Activated T-cell treated with anti-CD3 and anti-CD28 coated beads for 48 hours (primary cell): ENCODE measurements at places on chromosomes 2 and 18.

DNA sequence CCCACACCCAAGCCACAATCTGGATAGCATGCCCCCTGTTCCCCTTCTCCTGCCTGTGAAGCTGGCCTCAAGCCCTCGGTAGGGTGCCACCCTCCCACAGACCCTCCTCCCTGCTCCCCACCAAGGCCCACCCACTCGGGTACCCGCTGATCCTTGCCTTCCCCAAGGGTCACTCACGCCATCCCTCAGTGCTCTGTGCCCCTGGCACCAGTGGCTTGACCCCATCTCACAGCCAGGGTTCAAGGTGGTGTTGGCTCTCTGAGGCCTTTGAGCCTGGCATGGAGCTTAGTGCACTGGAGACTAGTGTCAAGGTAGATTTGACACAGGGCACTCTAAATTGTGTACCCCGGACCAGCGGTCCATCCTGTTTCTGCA, 11.9 kb downstream of the ADRA2B start:
- no peak for DNase-seq

- DNase-seq: no peak
Measured at GRCh38 chr2:197124639-197125390, 185.8 kb downstream of the ANKRD44 start.

DNA sequence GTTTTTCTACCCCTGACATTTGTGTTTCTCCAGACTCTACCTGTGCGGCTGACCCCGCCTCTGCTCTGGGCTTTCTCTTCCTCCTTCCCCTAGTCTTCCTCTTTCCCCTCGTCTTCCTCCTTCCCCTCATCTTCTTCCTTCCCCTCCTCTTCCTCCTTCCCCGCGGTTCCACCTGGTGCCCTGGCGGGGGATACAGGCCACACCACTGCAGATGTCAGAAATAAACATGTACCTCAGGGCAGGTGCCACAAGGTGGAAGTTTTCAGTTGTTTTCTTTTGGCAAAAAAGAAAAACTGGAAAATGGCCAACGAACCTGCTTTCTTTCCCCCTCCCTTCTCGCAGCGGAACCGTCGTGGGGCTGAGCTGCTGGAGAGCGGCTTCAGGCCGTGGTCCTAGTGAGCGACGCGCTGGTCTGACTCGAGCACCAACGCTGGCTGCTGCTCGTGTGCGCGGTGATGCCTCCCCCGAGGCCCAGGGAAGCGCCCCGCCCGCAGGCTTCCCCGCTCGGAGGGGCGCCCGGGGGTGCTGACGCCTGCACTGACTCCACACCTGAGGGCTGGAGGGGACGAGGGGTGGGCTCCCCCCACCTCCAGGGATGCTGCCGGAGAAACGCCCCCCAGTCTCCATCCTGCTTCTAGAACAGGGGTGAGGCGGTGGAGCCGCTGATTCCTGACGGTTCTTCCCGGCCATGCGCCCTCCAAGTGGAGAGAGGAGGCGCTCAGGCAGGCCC, 83.7 kb upstream of the ZNF516 start:
- DNase-seq: no peak

DNA sequence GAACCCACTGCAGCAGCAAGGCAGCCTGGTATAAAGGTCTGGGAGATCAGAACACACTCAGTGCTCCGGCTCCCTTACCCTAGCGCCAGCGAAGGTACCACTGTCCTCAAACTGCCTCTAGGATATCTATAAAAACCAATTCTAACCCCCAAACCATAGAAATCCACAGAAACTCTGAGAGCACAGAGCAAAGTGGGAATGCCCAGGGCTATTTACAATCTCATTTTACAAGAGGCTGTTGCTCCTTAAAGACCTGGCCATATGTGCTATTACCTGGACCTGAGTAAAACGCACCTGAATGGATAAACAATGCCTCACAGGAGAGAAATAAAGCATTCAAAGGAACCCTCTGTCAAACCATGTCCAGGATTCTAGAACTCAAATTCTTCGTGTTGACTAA, 4.3 kb downstream of the STK39 start:
- no peak for DNase-seq

GRCh38 chr2:223855426-223855825, 18.0 kb upstream of the AP1S3 start:
- DNase-seq: no peak

DNA sequence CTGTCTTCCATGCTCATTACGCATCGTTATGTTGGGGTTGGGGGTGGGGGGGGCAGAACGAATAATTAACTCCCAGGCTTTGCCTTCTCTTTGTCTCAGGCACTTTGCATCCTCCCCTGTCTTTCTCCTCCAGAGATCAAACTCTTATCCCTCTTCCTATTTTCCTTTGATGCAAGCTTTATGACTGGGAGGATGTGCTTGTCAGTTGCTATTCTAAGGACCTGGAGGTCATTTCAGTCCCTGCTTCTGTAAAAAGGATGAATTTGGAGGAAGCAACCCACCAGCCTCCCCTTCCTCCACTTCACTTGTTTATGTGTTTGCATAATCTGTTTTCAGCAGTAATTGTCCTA, 87.5 kb downstream of the ZCCHC2 start:
- no peak for DNase-seq

- DNase-seq: no peak
Measured at GRCh38 chr18:66495844-66496243, 108.0 kb downstream of the CDH19 start.

DNA sequence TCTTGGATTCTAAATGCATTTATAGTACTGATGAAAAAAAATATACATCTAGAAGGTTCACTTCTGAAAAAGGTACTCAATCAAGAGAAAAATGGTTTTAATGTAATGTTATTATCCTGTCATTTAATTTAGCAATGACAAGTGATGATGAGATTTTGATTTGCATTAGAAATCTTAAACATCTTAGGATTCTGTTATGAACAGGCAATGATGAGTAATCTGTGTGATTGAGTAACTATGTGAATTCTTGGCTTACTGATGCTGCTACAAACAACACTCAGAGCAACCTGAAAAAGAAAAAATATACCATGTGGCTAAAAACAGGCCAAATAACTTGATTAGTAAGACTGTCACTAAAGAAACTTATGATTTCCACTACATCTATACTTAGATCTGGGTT, 30.1 kb downstream of the RBKS start:
- no peak for DNase-seq

DNA sequence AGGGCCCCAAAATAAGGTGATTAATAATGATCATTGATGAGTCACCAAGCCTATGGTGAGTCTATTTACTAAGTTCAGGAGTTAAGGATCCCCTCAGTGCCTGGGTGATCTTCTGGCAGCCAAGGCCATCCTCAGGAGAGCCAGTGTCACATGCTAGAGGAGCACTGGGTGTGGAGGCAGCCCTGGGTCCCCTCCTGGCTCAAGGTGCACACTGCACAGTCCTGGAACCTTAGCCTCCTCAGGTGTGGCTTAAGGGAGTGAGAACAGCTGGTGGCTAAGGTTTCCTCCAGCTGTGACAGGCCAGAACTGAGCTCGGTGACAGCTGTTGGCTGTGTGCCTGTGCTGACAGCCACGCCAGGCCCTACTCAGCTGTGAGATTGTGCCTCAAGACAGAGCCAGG, 52.1 kb upstream of the ACAA2 start:
- no peak for DNase-seq

DNA sequence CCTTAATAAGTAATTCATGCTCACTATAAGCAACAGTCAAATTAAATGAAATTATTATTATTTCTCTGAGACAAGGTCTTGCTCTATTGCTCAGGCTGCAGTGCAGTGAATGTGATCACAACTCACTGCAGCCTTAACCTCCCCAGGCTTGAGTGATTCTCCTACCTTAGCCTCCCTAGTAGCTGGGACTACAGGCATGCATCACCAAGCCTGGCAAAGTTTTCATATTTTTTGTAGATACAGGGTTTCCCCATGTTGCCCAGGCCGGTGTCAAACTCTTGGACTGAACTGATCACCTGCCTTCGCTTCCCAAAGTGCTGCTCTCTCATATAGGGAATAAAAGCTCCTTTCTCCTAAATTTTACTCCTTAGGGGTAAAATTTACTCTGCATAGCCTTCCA, 74.9 kb upstream of the GAREM1 start:
- DNase-seq: no peak

DNA sequence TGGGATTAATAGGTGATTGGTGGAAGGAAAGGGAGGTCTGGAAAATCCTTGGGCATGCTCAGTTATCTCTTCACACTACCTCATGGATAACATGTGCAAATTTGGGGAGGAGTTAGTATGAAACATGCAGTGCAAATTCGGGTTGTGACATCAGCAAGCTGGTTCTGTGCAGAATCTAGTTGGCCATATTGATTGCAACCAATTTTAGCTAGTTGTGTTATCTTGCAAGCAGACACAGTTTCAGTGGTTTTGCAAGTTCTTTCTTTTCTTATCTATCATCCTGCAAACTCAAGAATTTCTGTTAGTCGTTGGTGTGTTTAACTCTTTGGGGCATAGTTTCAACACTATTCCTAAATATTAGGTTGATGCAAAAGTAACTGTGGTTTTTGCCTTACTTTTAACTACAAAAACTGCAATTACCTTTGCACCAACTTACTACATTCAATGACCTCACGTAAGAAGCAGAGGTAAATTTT, 135.4 kb downstream of the PTH2R start:
- no peak for DNase-seq

DNA sequence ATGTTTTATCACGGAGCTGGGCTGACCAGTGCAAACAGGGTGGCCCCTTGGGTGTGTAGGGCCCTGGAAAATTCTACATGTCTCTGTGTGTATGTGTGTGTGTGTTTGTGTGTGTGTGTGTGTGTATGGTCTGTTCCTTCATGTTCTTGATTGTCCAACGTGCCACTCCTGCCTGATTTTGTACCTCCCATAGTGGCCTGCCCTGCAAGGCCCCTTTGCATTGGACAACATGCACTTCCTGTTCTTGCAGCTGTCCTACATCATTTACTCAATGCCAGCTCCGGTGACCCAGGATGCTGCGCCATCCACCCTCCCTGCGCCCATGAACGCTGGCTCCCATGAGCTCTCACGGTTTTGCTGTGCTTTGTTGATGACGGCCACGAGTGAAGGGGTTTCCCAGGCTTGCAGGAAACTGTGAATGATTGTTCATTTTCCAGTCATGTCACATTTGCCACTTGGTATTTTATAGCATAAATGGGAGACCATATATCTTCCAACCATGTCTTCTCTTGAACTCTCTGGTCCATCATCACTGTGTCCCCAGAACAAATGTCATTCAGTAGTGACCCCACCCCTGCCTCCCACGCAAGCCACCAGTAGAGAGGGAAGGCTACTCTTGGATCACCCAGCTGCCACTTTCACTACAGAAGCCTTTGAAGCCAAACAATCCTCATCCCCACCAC, 69.7 kb upstream of the NCK2 start:
- DNase-seq: peak; percentile 38

DNA sequence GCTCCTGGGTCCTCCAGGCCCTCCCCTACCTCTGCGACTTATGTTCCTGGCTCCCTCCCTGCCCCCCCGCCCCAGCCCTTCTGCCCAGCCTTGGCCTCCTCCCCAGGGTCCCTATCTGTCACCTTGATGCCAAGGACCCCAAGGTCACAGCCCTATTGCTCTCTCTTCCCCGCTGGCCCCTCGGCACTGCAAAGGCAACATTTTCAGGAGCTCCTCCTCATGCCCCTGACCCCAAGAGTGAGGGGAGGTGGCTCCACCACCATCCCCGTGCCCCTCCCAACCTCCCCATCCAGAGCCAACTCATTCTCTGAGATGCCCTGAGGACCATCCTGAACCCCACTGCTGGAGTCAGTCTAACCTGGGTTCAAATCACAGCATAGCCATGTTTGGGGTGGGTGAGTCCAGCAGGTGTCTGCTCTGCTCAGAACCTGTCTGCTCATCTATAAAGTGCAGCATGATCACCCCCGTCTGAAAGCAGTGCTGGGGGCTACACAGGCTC, 11.7 kb downstream of the LIMS2 start:
- no peak for DNase-seq

GRCh38 chr2:58543442-58543841, 302.3 kb upstream of the FANCL start:
- DNase-seq: no peak

DNA sequence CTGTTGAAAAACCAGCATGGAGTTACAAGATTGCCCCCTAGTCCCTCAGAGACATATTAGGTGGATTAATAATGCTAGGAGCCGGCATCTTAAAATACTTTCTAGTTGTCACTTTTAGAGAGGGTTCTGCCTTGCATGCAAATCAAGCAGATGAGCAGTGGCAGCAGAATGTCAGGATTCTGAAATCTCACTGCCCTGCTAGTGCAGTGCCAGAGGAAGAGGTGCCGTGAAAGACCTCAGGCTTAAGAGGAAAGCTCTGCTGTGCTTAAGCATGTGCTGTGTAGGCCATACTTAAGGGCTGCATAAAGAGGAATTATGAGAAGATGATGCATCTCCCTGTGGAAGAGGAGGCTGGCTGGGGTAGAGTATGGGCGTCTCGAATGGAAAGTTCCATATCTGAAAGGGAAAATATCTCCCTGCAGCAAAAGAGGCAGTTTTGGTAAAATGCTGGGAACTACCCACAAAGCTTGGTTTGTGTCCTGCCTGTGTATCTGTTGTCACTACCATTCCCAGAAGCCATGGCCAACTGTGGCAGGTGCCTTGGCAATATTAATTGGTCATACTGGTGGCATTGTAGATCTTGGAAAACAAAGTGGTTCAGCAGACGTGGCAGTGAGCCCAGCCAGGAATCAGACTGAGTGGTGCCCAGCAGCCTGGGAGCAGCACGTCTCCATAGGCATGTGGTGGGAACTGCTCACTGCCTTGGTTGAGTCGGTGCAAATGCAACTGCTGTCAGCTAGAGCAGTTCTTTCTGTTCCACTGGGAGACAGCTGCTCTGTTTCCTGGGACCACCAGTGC, 131.9 kb downstream of the EVA1A start:
- no peak for DNase-seq

GRCh38 chr18:66867653-66868052, 263.8 kb upstream of the CDH19 start:
- no peak for DNase-seq

DNA sequence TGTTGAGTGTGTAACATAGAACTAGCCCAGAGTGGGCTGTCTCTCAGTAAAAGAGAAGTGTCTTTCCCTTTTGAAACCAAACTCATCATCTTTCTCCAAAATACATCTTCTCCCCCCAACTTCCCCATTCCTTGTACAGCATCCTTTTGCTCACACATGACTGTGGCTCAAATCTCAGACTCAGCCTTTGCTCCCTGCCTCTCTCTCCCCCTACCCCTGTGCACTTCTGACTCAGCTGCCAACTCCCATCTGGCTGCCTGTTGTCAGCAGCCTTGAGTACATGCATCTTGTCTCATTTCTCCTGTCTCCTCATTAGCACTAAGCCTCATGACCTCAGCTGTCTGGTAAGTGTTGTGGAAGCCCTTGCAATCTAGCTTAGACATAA, 18.1 kb upstream of the MGAT4A start:
- no peak for DNase-seq

DNA sequence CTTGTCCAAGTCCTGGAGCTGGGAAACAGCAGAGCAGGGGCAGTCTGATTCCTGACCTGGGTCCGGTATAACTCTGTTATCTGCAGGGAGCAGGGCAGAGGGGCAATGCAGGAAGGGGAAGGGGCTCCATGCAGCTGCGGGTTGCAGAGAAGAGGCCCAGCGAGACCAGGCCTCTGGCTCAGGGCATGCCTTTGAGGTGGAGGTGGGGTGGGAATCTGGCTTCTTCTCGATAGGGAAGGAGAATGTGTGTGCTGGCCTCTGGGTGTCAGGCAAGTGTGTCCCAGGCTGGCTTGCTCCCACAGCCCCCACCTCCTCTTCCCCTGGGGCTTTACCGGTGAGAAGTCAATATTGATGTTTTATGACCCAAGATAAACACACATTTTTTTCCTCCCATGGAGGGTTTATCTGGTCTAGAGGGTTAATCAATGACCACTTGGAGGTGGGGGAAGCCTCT, 187.1 kb upstream of the HAAO start:
- no peak for DNase-seq
